Activated CD4-positive, alpha-beta memory T cell treated with anti-CD3 and anti-CD28 coated beads, Interleukin-2, amount 10 ng/mL, durations not matched to agents 7 days and 5 days (primary cell): ENCODE measurements at places on chromosomes 5 and 9. TPM values are rescaled to one million over a fixed set of nuclear protein-coding genes. Genes with fewer than 3 reads are reported as not detected.

DDX4 gene
- 0.50 TPM for total RNA-seq

ARAP3 gene
- total RNA-seq = 13.9 TPM

C9 gene
- not detected for total RNA-seq

PCDHB9 gene
- total RNA-seq = not detected

TBCA gene
- total RNA-seq = 168 TPM

AJM1 gene
- 8.7 TPM for total RNA-seq

DNA sequence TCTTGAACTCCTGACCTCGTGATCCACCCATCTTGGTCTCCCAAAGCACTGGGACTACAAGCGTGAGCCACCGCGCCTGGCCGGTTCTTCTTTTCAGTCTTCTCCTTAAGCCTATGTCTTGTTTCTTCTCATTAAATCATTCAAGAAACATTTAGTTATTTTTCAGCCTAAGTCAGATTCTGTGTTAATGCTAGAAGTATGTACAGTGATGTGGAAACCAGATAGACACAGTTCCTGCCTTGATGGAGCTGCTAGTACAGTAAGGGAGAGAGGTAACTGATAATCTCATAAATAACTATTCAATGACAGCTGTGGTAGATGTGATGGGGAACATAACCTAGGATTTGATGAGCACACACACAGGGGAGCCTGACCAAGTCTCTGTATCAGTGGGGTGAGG is 46.3 kb upstream of the NR3C1 start:
- no peak for DNase-seq
- no peak overlapping the region for H3K27ac ChIP-seq
- no peak overlapping the region for H3K4me3 ChIP-seq
- peaks cover 18% of the 10 kb centered on the region for H3K4me1 ChIP-seq
- no peaks in the 10 kb centered on the region for H3K27me3 ChIP-seq
- H3K36me3 ChIP-seq = no peaks in the 10 kb centered on the region

DNA sequence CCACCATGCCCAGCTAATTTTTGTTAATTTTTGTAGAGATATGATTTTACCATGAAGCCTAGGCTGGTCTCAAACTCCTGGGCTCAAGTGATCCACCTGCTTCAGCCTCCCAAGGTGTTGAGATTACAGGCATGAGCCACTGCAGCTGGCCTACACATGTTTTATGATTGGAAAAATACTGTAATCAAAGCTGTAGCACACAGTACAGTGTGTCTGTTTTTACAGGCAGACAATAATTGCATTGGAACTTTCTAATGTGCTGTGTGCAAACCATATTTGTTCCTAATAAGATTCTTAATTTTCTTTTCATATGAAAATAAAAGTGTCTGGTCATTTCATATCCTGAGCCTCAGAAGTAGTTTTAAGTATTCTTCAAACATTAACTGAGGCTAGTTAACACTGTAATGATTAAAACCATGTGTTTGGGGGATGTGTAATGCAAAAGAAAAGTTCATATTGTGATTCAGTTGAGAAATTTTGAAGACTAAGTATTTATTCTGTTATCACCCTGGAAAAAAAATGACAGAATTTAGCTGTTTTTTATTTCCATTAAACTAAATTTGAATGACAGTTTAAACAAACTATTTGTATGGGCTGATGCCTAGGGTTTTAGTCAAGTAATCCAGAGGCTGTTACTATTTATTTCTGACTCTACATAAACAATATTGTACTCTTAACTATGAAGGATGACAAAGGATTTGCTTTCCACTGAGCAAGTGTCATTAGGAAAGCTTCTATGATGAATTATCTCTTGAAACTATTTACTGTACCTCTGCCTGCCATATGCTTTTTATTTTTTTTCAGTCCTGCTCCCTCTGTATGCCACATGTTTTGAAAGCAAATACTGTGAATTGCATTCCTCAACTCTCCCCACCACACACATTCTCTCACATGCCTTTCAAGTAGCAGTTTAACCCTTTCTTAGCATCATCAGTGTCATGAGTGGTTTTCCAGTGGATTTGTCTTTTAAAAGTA is 111.5 kb downstream of the MTREX start:
- H3K27me3 ChIP-seq = no peaks in the 10 kb centered on the region
- no peak overlapping the region for H3K4me3 ChIP-seq

DNA sequence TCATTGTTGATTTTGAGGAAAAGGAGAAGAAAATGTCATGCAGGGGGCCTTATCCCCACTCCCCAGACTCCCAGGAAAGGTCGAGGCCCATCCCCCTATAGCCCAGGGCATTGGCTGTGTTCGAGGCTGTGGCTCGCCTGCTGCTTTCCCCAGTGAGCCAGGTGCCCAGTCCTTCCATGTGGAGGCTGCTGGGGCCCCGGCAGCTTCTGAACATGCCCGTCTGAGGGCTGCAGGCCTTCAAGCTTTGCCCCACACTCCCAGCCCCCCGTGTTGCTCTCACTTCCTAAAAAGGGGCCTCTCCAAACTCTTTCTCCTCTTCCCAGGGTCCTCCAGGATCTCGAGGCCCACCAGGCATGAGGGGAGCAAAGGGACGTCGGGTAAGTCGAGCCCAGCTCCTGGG is 64.7 kb upstream of the ORM1 start:
- H3K27me3 ChIP-seq = no peaks in the 10 kb centered on the region
- no peaks in the 10 kb centered on the region for H3K4me1 ChIP-seq
- no peak overlapping the region for H3K27ac ChIP-seq
- H3K4me3 ChIP-seq = no peak overlapping the region
- H3K36me3 ChIP-seq = no peaks in the 10 kb centered on the region

DNA sequence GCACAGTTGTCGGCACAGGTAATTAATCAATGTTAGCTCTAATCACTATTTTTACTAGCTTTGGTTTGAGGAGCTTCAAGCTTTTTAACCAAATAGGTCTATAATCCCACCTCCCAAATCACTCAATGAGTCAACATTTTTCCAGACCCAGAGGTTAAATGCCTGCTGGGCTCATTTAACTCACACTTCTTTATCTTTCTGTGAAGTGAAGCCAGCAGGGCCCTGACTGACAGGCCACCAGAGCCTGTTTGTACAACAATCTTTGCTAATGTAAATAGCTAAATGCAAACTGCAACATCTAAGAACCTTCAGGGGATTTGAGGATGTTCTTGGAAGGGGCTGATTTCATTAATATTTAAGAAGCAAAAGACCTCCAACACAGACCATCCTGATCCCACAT is 98.4 kb upstream of the NREP start:
- DNase-seq = no peak
- no peaks in the 10 kb centered on the region for H3K4me1 ChIP-seq
- H3K27ac ChIP-seq = no peak overlapping the region
- no peak overlapping the region for H3K4me3 ChIP-seq
- H3K36me3 ChIP-seq = no peaks in the 10 kb centered on the region

- no peak for DNase-seq
- H3K4me3 ChIP-seq = no peak overlapping the region
- no peaks in the 10 kb centered on the region for H3K36me3 ChIP-seq
- no peaks in the 10 kb centered on the region for H3K27me3 ChIP-seq
- H3K4me1 ChIP-seq = no peaks in the 10 kb centered on the region
- H3K27ac ChIP-seq = no peak overlapping the region
These were observed 50.9 kb downstream of the JAKMIP2 start for GRCh38 chr5:147731431-147732290.

GRCh38 chr9:88005240-88005639 is 30.9 kb upstream of the CDK20 start:
- no peak overlapping the region for H3K4me3 ChIP-seq
- no peak overlapping the region for H3K27ac ChIP-seq
- no peaks in the 10 kb centered on the region for H3K36me3 ChIP-seq
- peaks cover 25% of the 10 kb centered on the region for H3K27me3 ChIP-seq
- DNase-seq = no peak

- no peak for DNase-seq
- H3K27ac ChIP-seq = no peak overlapping the region
- peaks cover 2% of the 10 kb centered on the region for H3K27me3 ChIP-seq
These were observed 28.2 kb downstream of the C9orf152 start for GRCh38 chr9:110179734-110180133.
